Activated naive CD8-positive, alpha-beta T cell treated with anti-CD3 and anti-CD28 coated beads, Interleukin-2, amount 10 ng/mL, durations not matched to agents 7 days and 5 days (primary cell): ENCODE measurements at places on chromosomes 6 and 20. TPM values are rescaled to one million over a fixed set of nuclear protein-coding genes. Genes with fewer than 3 reads are reported as not detected.

Gene KHDC3L
- total RNA-seq = not detected

Gene DEFB121
- not detected for total RNA-seq

Gene SOD2
- total RNA-seq = 68.4 TPM

Gene MAFB
- total RNA-seq = 2.4 TPM

Gene OTOR
- not detected for total RNA-seq

Gene CEBPB
- 38.3 TPM for total RNA-seq

Gene TRIM39
- total RNA-seq = 24.1 TPM

Gene CDSN
- total RNA-seq = not detected

Gene SIRPD
- total RNA-seq = 0.31 TPM

Gene PLEKHG1
- 6.9 TPM for total RNA-seq

DNA sequence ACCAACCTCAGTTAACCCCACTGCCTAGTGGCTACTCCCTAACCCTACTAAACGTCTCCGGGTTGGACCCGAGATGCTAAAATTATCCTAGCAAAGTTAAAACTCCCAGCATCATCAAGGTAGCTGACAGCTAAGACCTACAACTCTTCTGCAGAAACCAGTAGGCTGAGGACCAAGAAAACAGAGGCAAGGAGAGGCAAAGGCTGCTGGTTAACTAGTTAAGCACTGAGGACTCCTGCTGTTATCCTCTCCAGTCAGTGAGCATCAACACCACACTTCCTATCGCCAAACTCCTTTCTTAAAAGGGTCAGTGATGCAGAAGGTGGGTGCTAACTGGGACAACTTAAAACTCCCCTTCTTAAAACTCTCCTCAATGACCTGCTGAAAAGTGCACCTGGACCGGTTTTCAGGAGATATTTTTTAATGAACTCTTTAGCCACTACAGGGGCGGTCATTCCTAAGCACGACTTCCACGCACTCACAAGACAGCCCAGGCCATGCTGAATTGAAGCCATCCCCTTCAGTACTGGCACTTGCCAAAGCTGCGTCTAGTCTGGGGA lies 1.7 kb downstream of the TRERF1 start:
- no peak for DNase-seq

DNA sequence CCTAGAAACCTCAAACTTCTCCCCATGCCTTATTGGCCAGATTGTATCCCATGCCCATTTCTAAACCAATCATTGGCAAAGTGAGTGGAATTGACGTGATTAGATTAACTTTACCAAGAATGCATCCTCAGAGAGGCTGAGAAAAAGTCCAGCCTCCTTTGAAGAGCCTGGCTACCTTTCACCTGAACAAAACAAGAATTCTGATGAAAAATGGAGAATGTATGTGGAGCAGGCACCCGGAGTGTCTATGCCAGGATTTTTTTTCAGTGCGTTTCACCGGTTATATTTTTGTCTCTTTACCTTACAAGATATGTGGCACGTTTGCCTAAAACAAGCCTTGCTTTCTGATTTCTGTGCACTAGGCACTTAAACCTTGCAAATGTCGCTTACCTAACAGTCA lies 6.1 kb upstream of the TRAM2 start:
- DNase-seq = no peak

DNA sequence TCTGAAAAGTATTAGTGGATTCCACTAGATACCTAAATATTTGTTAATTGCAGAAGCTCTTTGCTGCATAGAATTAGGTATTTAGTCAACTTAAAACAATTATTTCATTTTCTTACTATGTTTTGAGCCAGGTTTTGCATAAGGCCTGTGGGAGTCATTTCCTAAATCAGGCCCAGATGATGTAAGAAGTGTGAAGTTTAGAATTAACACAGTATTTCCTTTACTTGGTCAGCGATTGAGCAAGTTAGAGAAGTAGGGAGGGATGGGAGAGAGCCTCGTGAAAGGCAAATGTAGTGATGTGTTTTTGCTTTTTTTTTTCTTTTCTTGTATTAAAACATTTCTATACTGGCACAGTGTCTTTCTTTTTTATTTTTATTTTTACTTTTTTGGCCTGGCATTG lies 711.1 kb downstream of the HDGFL1 start:
- no peak for DNase-seq

GRCh38 chr20:17501701-17502100 lies 29.5 kb downstream of the BFSP1 start:
- DNase-seq = no peak

- DNase-seq = no peak
Measured at GRCh38 chr6:149888093-149888492, 9.8 kb downstream of the RAET1E start.

- DNase-seq = no peak
Measured at GRCh38 chr20:14521016-14521415, 183.6 kb upstream of the FLRT3 start.

DNA sequence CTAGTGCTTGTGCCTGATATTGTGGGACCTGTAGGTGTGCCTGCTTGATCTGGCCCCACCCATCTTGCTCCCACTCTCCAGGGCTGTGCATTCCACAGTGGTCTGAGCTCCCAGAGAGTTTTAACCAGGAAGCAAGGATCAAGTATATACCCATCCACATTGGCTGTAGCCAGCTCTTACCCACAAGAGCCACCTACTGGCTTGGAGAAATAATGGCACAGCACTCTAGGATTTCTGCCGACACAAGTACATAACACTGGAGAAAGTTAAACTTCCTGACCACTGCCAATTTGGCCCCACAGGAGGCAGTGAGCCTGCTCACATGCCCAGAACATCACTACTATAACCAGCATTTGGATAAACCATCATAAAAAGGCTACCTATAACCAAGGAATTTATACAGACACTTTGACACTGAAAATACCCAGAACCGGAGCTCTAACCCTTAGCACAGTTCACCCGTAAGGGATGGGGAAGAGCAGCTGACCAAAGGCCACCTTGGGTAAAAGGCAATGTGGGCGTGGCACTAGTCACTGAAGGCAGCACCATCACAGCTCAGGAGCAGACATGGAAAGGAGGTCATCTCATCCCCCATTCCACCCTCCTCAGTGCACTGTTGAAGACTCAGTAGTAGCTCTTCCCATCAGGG lies 440.4 kb downstream of the BTBD3 start:
- no peak for DNase-seq

GRCh38 chr6:55260181-55260580 lies 67.1 kb upstream of the GFRAL start:
- DNase-seq = no peak

DNA sequence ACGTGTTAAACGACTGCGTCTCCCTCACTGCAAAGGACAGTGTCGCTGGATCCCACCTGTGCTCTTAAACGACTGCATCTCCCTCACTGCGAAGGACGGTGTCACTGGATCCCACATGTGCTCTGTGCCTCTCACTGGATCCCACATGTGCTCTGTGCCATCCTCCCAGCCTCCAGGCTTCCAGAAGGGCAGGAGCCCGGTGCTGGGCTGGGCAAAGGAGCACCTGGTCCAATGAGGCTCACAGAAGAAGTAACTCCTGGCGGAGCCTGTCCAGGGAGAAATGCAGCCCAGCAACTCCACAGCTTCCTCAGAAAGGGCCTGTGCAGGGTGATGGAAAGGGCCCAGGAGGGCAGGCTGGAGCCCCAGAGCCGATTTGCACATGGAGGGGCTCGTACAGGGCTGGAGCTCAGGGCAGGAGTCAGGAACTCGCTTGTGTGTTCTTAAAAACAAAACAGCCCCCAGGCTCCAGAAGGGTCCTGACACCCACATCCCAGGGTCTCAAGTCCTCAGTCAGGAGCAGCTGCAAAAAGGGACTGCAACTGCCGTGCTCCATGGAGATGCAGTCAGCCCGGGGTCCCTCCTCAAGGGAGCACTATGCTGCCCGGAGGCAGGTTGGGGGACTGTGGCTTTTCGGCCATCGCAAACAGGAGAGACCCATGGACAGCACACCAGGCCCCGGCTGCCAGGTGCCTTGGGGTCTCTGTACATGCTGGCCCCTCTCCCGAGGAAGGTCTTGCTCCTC lies 52.7 kb downstream of the DLL1 start:
- DNase-seq = no peak

- no peak for DNase-seq
Measured at GRCh38 chr6:92122746-92123145, 1296.6 kb downstream of the EPHA7 start.

- no peak for DNase-seq
Measured at GRCh38 chr6:168026925-168027324, 29.5 kb downstream of the KIF25 start.

DNA sequence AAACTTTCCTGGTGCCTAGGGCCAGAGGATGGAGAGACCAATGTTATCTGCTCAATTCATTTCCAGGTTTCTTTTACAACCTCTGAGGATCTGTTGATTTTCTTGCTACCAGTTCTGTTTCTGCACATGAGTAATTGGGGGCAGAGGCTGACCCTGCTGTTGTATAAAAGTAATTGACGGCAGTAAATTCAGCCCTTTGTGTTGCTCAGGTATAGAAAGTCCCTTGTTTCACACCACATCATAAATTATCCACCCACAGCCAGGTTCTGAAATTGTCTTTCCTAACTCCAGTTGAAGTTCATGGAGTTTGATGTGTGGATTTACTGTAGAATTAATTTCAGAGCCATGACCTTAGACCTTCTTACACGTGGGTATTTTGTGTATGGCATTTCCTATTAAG lies 107.4 kb upstream of the GRIK2 start:
- no peak for DNase-seq

DNA sequence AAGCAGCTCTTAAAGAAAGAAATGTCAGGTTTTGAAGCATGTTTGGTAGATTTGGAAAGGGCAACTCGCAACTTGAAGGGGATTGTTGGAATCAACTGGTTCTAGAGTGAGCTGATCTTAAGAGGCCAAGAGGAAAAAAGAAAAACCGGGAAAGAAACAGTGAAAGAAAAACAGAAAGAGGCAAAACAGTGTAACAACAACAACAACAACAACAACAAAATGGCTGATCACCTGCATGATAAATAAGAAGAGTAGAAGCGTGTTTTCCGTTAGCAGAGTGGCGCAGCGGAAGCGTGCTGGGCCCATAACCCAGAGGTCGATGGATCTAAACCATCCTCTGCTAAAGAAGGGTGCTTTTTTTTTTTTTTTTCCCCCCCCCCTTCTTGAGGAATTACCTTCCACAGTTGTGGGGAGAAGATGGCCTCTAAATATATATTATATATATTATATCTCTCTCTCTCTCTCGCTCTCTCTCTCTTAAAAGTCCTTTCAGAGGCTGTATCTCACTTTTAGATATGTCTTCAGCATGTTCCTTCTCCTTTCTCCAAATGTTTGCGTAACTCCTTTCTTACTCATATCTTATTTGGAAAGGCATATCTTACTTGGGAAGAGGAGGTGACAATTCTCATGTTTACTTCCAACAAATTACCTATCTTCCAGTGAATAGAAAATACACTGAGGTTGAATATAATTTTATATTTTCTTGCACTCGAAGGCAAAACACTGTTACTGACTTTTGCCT lies 134.4 kb downstream of the OR2B2 start:
- DNase-seq = no peak

DNA sequence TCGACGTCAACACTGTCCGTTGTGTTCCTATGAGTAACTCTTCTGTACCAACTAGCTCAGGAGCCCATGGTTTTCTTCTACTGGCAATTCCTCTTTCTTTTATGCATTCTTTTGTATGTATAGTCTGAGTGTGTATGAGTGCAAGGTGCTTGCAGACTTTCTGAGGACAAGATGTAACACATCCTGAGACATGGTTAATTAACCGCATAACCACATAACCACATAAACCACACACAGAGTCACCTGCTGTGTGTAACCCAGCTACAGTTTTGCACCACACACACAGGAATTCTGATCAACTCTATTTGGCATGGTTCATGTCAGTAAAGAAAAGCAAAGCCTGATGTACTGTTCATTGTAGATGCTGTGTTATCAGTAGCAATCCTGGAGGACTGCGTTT lies 98.6 kb downstream of the DACT2 start:
- no peak for DNase-seq
